Glutamatergic neuron (in vitro differentiated cells): ENCODE measurements at places on chromosomes 7 and 10.

DNA sequence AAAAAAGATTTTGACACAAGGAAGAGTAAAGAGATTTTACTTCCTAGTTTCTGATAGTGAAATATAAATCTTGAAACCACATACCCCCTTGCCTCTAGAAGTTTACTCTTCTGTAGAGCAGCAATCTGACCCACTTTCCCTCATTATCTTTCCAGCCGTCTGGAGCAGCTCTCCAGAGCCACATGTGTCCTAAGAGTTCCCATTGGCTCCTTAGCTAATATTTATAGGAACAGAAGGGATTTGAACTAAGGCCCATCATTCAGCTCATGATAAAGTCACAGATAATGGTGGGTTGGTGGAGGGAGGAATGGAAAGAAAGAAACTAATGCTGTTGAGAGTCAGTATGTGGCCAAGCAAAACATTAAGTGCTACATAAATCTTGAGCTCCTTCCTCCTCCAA is 121.8 kb downstream of the INHBA start:
- no peak for DNase-seq

GRCh38 chr7:1553512-1554210 is 2.3 kb downstream of the TMEM184A start:
- peak; percentile 29 for DNase-seq

DNA sequence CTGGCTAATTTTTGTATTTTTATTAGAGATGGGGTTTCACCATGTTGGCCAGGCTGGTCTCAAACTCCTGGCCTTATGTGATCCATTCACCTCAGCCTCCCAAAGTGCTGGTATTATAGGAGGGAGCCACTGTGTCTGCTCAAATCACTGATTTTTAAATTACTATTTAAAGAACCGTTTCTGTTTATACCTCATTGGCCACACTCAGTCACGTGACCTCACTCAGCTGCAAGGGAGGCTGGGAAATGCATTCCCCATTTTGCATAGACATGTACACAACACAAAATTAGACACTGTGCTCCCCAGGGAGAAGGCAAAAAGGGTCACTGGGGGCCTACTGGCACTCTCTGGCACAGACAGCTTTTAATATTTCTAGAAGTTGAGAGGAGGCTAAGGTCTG is 13.6 kb upstream of the CALU start:
- no peak for DNase-seq

- no peak for DNase-seq
Measured at GRCh38 chr10:6167456-6167855, 35.3 kb upstream of the PFKFB3 start.

DNA sequence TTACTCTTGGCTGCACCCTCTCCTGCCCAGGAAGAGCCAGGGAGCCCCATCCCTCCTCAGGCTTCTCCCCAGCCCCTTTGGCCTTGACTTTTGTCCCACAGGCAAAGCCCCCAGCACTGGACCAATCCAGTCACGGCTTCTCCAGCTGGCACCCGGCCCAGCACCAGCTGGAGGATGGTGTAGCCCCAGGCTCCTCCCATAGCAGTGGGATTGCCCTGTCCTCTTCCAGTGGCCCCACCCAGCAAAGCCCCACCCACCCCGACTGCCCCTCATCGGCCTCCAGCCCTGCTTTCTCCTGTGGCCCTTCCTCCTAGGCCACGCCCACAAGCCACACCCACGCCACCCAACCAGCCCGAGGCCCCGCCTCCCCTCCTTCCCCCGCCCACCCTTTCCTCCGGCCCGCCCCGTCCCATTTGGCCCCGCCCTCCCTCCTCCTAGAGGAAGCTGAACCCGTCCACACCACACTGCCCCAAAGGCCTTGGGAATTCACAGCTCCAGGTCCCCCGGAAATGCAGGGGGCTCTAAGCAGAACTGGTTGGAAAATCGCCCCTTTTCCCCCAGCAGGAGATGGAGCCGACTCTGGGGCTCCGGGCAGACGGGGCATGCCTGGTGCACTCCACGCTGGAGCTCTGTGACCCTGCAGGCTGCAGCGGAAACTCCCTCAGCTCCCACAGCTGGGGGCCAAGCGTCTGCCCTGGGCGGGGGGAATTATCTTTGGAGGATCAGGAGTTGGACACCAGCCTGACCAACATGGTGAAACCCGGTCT is 25.2 kb downstream of the GET4 start:
- DNase-seq, result peak; percentile 75

GRCh38 chr10:119100434-119101238 is 3.3 kb upstream of the DENND10 start:
- DNase-seq, result no peak

GRCh38 chr7:63042730-63043511 is 955.7 kb upstream of the ZNF722 start:
- no peak for DNase-seq

GRCh38 chr7:155163696-155164095 is 93.6 kb downstream of the HTR5A start:
- no peak for DNase-seq

- DNase-seq, result peak; percentile 51
Measured at GRCh38 chr7:26081638-26082037, 70.4 kb upstream of the NFE2L3 start.
